Activated T-helper 1 cell treated with anti-CD3 and anti-CD28 coated beads, Interleukin-12 subunit alpha, Interleukin-12 subunit beta, Interleukin-2, Interleukin-4 antibody, amounts not matched to agents 30 ng/mL and 10 ng/mL and 1 ng/mL, durations not matched to agents 14 hours and 24 hours and 36 hours (primary cell): ENCODE measurements at places on chromosomes 1 and 21. TPM values are rescaled to one million over a fixed set of nuclear protein-coding genes. Genes with fewer than 3 reads are reported as not detected.

Gene BNIPL
- 0.70 and 0.73 TPM in 2 replicates for total RNA-seq

Gene CRP
- not detected in 2 replicates for total RNA-seq

Gene GJA8
- total RNA-seq: not detected in 2 replicates

Gene SLC35F3
- 7.9 and 8.2 TPM in 2 replicates for total RNA-seq

Gene FMO1
- total RNA-seq: not detected in 2 replicates

Gene FCRL5
- total RNA-seq: not detected in 2 replicates

Gene GPR25
- not detected in 2 replicates for total RNA-seq

Gene TRIM17
- 1.4 and 1.7 TPM in 2 replicates for total RNA-seq

Gene IL20
- total RNA-seq: not detected in 2 replicates

Gene CELA3B
- not detected in 2 replicates for total RNA-seq

Gene PRAMEF11
- total RNA-seq: not detected in 2 replicates

Gene KRTAP20-1
- not detected in 2 replicates for total RNA-seq

Gene C1orf141
- not detected in 2 replicates for total RNA-seq

Gene CBR3
- 16.4 and 16.9 TPM in 2 replicates for total RNA-seq

Gene ISG20L2
- 73.7 and 81.5 TPM in 2 replicates for total RNA-seq

Gene LRRC52
- total RNA-seq: not detected in 2 replicates

Gene TMPRSS2
- not detected in 2 replicates for total RNA-seq

Gene ZBTB37
- 9.2 and 9.4 TPM in 2 replicates for total RNA-seq

Gene HAPLN2
- not detected in 2 replicates for total RNA-seq

Gene IL22RA1
- total RNA-seq: not detected in 2 replicates

Gene OPTC
- not detected in 2 replicates for total RNA-seq
